ENCODE measurements at places on chromosomes 2 and 18.

- no peak for DNase-seq
These were observed 143.6 kb upstream of the TCF4 start for GRCh38 chr18:55731594-55732042.

GRCh38 chr2:209463835-209464234 is 40.0 kb downstream of the MAP2 start:
- DNase-seq: no peak

- no peak for DNase-seq
These were observed 154.1 kb downstream of the SMAD7 start for GRCh38 chr18:48796491-48797205.

DNA sequence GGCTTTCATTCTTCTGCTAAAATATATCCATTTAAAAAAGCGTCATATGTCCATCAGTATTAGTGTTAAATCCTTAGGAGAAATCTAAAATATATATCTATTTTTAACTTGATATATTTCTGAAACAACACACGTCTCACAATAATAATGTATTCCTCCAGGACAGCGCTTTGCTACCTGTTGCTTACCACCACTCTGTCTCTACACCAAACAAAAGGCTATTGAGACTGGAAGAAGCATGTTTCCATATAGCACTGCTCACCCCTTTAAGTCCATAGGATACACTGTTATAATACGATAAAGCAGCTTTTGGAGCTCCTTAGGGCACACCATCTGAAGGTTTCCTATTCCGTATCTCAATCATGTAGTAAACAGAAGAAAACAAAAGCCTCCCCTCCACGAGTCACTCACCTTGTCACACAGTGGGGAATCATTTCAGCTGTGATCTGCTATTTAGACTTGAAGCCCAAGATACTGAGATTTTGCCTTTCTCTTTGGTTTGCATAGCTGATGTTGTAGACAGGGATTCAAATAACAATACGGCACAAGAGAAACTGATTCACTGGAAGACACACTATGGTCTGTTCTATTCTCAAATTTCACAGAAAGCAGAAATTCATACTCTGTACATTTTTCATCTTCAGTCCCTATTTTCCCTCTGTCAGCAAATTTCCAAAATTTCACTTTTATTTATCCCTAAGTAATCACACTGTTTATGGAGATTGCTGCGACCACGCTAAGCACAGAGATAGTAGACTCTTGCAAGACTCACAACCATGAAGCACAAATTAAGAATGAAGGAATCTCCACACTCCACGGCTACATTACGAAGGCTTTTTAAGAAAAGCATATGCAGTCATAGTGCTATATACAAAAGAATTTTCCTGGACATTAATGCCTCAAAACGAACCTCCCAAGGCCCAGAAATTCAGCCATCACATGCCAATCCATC is 187.1 kb downstream of the TCF4 start:
- DNase-seq: no peak

GRCh38 chr18:34929336-34929780 is 111.9 kb upstream of the MAPRE2 start:
- DNase-seq: no peak

Data from stimulated activated CD8-positive, alpha-beta memory T cell treated with anti-CD3 and anti-CD28 coated beads, Interleukin-2, amount 100 ng/mL, for 1 hour (primary cell).